ENCODE measurements at places on chromosomes 6 and 20.
A peak's percentile ranks its signal among the peaks of the same experiment; 100 is the strongest.

DNA sequence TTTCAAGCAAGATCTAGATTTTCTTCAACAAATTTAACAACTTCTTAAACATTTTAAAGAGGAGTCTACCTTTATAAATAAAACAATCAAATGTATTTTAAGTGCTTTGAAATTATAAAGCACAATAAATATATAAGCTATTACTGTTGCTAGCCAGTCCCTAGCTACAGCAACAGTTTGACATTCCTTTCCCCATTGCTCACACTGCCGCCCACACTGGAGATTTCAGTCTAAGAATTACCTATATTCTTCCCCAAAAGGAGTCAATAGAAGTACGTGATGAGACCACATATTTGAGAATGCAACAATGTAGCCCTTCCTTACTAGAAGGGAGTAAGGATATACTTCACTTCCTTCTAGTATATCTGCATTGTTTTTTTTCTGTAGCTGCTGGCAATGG is 65.3 kb upstream of the RNF146 start:
- peak; percentile 16 for DNase-seq
- H3K27ac ChIP-seq = no peak overlapping the region
- no peak overlapping the region for H3K4me3 ChIP-seq
- H3K36me3 ChIP-seq = no peaks in the 10 kb centered on the region
- H3K4me1 ChIP-seq = no peaks in the 10 kb centered on the region

DNA sequence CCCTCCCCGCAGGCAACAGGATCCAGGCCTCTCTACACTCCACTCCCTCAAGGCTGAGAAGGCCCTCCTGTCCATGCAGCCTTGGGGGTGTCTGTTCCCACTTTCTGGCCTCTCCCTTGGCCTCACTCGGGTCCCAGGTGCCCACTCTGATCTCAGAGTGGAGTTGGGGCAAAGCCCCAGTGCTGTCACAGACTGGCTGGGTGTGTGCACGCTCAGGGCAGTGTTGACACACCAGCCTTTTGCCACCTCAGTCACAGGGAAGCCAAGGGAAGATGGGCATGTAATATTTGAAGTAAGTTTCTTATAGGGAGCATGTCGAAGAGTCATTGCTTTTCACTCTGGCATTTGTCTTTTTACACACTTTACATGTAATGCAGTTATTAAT is 44.9 kb downstream of the HLA-DRA start:
- H3K4me1 ChIP-seq = no peaks in the 10 kb centered on the region
- H3K4me3 ChIP-seq = no peak overlapping the region
- no peak for DNase-seq
- H3K36me3 ChIP-seq = no peaks in the 10 kb centered on the region

- no peaks in the 10 kb centered on the region for H3K4me1 ChIP-seq
- no peak overlapping the region for H3K27ac ChIP-seq
- H3K36me3 ChIP-seq = no peaks in the 10 kb centered on the region
- no peak overlapping the region for H3K4me3 ChIP-seq
Observed at GRCh38 chr6:92763274-92763584, 656.1 kb downstream of the EPHA7 start.

DNA sequence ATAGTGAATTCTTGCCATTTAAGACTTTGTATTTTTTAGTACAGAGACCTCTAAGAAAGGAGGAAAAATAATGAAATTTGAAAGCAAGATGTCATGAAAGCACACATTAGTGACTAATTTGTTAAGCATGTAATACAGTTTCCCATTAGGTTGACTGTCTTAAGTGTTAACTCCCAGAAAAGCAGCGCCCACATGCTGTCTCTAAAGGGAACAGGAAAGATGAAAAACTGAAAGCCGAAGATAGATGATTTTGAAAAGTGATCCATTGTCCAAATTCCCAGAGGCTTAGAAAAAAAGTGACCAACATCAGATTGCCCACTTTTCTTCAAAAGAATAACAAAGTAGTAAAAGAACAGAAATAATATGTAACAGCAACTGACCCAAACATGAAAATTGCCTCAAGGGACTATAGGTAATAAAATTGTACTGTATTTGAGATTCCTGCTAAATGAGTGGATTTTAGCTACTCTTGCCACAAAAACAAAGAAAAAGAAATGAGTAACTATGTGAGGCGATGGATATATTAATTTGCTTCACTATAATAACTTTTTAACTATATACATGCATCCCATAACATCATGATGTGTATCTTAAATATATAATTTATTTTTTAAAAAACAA is 83.2 kb upstream of the OGFRL1 start:
- H3K27ac ChIP-seq = no peak overlapping the region
- no peak for DNase-seq
- H3K36me3 ChIP-seq = no peaks in the 10 kb centered on the region
- no peaks in the 10 kb centered on the region for H3K27me3 ChIP-seq

DNA sequence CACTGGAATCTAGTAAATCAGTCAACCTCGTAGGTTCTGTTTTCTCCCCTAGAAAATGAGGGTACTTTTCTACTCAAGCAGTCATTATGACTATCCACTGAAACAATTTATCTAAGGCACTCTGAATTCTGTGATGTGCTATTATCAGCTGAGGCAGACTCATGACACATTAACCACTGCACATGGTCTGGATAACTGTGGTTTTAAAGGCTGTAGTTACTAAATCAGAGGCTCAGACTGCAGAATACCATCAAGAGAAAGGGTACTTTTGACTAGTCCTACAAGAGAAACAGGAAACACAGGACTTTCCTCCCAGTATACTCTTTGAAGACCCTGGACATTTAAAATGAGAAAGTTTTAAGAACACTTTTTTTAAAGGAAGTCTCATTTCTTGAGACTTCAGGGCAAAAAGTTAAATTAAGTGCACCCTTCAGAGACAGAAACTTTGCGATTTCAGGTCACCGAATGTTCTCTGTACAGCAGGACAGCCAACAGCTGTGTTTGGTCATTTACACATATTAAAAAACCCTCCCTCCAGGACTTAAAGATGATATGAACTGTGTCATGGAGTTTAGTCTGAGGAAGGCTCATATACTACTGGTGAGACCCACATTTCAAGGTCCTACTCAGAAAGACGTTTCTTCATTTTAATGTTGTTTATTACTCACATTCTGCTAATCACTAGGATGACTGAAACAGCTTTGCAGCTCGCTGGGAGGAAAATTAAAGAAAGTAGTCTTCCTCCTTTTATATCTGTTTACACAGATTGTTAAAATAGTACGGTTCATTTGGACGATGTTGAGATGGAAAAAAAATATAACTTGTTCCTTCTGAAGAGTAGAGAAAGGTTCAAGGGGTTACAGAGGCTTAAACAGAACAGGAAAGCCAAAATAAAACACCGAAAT is 19.9 kb downstream of the ATXN1 start:
- no peaks in the 10 kb centered on the region for H3K36me3 ChIP-seq
- H3K27me3 ChIP-seq = no peaks in the 10 kb centered on the region
- no peak overlapping the region for H3K4me3 ChIP-seq
- H3K27ac ChIP-seq = no peak overlapping the region

DNA sequence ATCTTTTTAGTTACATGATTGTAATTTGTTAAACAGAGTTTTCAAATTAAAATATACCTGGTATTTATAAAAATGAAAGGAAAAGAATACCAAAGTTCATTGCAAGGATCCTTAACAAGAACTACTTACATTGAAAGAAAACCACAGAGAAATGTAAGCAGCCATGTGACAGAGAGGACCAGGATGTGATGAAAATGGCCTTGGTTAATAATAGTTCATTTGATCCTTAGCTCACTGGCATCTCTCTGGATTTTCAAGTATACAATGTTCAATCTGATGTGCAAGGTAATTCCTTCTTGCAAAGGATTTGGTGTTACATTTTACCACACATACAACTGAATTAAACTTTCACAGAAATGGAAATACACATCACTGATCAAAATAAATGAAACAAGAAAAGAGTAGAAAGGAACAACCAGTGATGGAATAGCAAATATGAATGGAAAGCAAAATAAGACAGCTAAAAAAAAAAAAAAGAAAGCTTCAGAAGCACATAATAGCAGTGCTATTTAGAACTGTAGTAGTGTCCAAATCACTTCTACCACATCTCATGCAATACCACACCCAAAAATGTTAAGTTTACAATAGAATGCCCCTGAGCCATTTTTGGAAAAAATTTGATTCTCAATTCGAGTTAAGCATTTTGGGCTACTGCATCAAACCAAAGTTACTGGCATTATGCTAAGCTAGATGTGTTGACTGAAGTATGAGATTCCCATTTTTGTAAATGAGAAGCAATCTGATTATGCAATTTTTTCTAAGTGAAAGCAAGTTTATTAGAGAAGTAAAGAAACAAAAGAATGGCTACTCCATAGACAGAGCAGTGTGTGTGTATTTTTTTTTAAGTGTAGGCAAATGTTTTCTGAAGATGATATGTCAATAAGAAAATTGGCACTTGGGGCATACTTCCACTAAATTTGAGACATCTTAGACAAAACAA is 22.6 kb upstream of the HLA-A start:
- no peaks in the 10 kb centered on the region for H3K4me1 ChIP-seq
- H3K27me3 ChIP-seq = no peaks in the 10 kb centered on the region
- no peak overlapping the region for H3K27ac ChIP-seq
- DNase-seq = no peak
- H3K36me3 ChIP-seq = no peaks in the 10 kb centered on the region
- H3K4me3 ChIP-seq = no peak overlapping the region

GRCh38 chr20:40630099-40630498 is 58.9 kb downstream of the MAFB start:
- no peaks in the 10 kb centered on the region for H3K36me3 ChIP-seq
- no peaks in the 10 kb centered on the region for H3K27me3 ChIP-seq
- H3K4me3 ChIP-seq = no peak overlapping the region
- DNase-seq = no peak
- no peaks in the 10 kb centered on the region for H3K4me1 ChIP-seq

GRCh38 chr6:142353690-142354089 is 51.9 kb downstream of the ADGRG6 start:
- H3K4me1 ChIP-seq = no peaks in the 10 kb centered on the region
- no peak overlapping the region for H3K4me3 ChIP-seq
- H3K36me3 ChIP-seq = no peaks in the 10 kb centered on the region
- H3K27me3 ChIP-seq = no peaks in the 10 kb centered on the region
- no peak for DNase-seq

DNA sequence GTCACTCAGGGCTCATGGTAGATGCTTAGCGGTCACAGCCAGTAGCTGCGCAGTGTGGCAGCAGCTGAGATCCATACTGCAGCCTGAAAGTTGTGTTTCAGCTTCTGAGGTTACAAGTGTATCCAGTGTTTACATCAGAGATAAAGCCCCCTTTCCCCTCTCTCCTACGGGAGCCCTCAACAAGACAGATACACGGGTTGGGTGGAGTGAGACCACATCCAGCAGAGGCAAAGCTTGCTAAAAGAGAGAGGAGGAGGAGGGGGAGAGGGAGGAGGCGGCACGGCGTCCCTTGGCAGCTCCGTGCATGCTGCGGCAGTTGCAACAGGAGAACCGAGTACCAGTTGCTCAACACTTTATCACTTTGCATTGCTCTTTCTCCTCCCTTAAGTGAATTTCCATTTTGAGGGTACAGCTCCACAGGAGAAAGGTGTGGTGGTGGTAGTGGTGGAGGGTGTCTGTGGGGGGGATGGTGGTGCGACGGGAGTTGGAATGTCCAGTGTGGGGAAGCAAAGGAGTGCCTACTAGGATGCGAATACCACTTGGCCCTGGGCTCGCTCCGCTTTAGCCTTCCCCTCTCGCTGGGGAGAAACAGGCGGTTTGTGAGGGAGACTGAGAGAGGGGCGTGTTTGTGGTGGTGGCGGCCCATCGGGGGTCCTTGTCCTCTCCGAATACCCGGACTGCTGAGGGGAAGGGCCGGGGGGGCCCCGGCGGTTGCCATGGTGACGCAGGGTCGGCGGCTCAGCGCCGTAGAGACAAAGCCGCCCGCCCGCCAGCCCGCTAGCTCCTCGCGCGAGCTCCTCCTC is 405 bp upstream of the RNF182 start:
- peak; percentile 80 for DNase-seq
- peak overlapping the region; percentile 68 for H3K4me3 ChIP-seq
- H3K27me3 ChIP-seq = peaks cover 3% of the 10 kb centered on the region
- H3K4me1 ChIP-seq = no peaks in the 10 kb centered on the region
- H3K27ac ChIP-seq = no peak overlapping the region

- no peaks in the 10 kb centered on the region for H3K36me3 ChIP-seq
- no peaks in the 10 kb centered on the region for H3K27me3 ChIP-seq
- no peak overlapping the region for H3K27ac ChIP-seq
- no peak overlapping the region for H3K4me3 ChIP-seq
Observed at GRCh38 chr20:10137533-10137932, 81.1 kb upstream of the SNAP25 start.

DNA sequence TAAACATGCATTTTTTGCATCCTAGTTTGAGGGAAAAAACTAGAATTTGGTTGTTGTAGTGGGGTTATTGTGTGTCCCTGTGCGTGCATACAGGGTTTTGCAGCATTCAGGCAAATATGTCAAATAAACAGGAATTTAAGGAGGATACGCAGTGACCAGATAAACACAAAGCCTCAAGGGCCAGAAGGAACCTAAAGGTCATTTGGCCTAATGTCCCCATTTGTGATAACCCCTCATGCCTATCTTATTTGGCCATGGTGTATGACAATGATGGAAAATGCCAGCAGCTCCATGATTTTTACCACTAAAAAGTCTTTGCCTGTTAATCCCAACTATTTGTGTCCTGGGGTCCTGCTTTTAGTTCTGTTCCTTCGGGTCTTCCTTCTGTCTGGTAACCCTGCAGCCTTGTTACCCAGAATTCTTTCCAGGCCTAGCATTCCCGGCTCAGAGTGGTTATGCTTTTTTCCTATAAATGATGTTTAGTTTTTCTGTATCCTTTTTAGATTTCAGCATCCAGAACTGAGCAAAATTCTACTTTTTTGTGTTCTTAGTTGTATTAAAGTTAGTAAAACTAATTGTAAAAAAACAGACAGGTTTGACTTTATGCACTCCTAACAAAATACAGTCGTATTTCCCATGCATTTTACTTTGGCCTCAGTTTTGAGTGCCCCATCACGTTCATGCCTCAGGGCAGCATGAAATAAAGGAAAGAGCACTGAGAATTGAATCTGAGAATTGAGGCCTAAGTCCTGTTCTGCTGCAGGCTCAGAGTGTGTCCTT is 4.4 kb downstream of the STX16 start:
- no peak overlapping the region for H3K4me3 ChIP-seq
- H3K27ac ChIP-seq = no peak overlapping the region
- no peaks in the 10 kb centered on the region for H3K4me1 ChIP-seq
- no peak for DNase-seq
- H3K36me3 ChIP-seq = no peaks in the 10 kb centered on the region

All from mesendoderm (in vitro differentiated cells).